ENCODE measurements at places on chromosomes 5 and 9. TPM values are rescaled to one million over a fixed set of nuclear protein-coding genes. Genes with fewer than 3 reads are reported as not detected.

The PCDHB3 gene
- polyA plus RNA-seq, result 4.9 TPM

The PCDHGA3 gene
- polyA plus RNA-seq, result 0.26 TPM

The ATP10B gene
- not detected for polyA plus RNA-seq

The TMEM171 gene
- polyA plus RNA-seq, result not detected

The SLIT3 gene
- 0.06 TPM for polyA plus RNA-seq

The MYOZ3 gene
- polyA plus RNA-seq, result not detected

Data from neural cell (in vitro differentiated cells).